ENCODE measurements at places on chromosomes 2 and 18.

- peak; percentile 15 for DNase-seq
These were observed 139.6 kb downstream of the TRABD2A start for GRCh38 chr2:84741182-84741822.

GRCh38 chr2:98849113-98849512 is 86.9 kb downstream of the CRACDL start:
- no peak for DNase-seq

GRCh38 chr2:234691214-234691575 is 194.3 kb upstream of the ARL4C start:
- no peak for DNase-seq

- DNase-seq: no peak
These were observed 15.8 kb downstream of the ERLEC1 start for GRCh38 chr2:53802617-53803151.

GRCh38 chr2:127200962-127201361 is 19.1 kb downstream of the CYP27C1 start:
- DNase-seq: no peak

DNA sequence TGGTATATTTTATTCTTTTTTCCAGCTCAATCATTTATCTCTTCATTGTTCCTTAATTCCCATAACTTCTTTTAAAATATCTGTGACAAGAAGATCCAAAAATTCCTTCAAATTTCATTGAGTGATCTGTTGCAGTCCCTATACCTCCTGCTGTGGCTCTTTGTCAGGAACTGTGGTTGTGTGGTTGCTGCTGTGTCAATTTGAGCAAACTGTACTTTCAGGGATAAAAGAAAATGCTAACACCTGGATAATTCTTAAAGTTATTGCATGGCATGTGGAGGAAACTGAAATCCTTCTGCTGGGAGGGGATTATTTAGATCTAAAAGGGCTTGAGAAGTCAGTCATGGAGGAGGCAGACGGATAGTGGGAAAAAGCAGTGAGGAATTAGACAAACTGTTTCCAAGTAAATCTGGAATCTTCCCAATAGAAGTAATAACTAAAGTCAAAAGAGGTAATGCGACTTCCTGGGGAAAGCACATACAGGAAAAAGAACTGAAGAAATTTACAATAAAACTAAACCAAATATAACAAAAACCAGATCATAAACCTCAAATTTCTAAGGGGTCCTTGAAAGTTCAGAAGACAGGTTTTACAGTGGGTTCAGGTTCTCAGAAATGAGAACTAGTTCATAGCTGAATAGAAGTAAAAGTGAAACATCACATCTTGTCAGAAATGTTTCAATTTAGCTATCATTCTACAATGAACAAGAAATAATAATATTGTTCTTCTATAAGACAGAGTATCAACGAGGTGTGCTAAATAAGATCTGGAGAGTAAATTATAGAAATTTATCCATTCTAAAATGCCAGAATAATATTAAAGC is 33.5 kb upstream of the CD226 start:
- DNase-seq: no peak

DNA sequence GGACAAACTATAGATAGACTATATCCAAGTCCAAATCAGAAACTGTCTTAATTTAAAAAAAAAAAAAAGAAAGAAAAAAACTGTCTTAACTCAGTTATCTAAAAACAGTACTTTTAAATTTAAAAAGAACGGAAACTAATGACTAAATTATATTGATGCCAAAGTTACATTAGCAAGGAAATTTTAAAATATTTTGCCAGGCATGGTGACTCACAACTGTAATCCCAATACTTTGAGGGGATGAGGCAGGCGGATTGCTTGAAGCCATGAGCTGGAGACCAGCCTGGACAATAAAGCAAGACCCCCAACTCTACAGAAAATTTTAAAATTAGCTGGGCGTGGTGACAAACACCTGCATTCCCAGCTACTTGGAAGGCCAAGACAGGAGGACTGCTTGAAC is 30.9 kb downstream of the MEMO1 start:
- no peak for DNase-seq

GRCh38 chr2:63819765-63820717 is 21.7 kb upstream of the UGP2 start:
- DNase-seq: no peak

GRCh38 chr2:231373184-231373583 is 22.3 kb upstream of the B3GNT7 start:
- no peak for DNase-seq

DNA sequence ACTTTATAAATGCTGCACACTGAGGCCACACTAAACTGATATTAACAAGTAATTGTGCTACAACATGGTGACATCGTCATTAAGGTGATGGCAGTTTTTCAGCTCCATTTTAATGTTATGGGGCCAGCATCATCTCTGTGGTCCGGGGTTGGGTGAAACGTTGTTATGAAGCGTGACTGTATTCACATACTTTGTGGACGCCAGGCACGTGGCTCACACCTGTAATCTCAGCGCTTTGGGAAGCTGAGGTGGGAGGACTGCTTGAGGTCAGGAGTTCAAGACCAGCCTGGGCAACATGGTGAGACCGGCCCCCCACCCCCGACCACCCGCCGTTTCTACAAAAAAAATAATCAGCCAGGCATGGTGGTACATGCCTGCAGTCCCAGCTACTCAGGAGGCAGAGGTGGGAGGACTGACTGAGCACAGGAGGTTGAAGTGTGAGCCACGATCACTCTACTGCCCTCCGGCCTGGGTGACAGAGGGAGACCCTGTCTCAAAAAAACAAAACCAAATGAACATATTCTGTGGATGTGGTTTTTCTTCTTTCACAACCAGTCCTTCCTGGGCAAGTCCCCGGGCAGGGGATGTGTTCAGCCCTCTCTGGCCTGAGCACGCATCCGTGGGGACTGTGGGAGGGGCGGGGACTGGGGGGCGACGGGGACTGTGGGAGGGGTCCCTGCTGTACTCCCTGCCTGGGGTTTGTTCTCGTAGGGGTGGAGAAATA is 12.9 kb upstream of the GAL3ST2 start:
- DNase-seq: no peak

DNA sequence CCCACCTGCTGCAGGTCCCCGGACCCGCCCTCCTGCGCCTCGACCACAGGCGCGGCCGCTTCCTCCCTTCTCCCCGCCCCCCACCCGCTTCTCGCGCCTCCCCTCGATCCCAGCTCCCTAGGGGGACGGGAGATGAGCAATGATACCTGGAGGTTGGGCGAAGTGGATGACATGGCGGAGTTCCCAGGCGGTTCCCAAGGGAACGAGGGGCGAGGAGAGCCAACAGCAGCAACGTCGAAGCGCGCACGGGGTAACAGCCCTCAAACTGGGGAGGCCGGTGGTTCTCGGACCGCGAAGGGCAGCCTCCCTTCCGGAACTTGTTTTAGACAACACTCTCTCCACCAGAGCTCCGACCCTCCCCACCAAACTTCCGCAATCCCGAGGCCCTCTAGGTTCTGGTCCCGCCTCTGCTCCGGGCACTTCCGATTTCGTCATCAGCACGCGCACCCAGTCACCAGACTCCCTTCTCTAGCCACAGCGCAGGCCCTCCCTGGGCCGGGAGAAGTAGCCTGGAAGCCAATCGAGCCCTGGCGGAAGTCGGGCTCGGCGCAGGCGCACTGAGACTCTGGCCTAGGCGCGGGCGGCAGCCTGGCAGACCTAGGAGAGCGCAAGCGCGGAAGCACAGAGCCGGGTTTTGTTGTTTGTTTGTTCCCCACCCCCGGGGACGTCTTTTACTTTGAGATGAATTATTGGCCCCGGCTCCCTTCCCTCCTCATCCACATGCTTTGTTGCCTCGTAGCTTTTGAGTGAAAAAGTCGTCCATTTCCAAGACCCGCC is at the start of gene VPS4B:
Gene VPS4B, minus strand, starts transcription at position 390 of the 777 bp plus-strand sequence. Its CDS starts 217 bp downstream, at position 173.
- DNase-seq: peak; percentile 96

DNA sequence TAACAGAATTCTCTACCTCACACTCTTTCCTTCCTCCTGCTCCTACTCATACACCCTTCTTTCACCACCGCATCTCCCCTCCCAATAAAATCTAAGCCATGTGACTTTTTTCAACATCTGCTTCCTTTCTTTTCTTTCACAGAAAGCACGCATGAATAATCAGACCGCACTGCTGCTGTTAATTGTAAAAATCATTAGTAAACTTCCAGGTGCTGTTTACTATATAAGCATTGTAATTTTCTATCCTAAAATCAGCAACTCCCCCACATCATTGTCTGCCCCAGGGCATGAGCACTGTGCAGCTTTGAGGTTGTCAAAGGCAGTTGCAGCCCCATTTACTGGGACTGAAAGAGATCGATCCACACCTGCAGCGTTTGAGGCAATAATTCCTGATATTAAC is 782.6 kb upstream of the ID2 start:
- DNase-seq: no peak

DNA sequence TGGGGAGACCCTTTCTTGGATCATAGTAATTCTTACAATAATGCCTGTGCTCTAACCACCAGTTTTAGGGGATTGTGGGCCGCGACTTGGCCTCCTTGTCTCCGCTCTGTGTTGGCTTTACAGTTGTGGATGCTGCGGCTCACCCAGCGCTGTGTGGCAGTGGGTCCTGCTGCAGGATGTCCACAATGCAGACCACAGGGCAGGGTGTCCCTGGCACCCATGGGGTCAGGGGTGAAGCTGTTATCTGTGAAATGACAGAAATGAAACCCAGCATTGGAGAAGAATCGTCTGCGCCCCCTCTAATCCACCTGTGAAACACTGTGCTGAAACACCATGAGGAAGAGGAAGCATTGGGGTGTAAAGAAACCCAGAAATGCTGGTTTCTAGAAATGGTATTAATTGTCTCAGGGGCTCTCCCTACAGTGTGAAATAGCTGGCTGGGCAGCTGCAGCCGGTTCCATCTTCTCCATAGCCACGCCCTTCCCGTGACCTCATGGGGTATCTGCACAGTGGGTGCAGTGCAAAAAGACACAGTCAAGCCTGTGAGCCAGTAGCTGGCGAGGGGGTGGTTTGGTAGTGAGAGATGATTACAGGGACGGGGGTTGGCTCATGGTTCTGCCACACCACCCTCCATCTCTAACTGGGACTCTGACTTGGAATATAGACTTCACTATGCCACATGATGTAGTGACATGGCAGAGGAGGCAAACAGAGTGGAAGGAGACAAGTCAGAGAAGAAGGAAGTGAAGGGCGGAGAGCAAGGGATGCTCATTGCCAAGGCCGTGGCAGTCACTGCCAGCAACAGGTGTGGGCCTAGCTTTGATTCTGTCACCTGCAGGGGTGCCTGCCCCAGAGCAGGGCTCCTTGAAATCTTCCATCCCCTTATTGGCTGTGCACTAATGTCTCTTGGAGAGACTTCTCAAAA is 16.2 kb downstream of the INPP4A start:
- DNase-seq: peak; percentile 16

DNA sequence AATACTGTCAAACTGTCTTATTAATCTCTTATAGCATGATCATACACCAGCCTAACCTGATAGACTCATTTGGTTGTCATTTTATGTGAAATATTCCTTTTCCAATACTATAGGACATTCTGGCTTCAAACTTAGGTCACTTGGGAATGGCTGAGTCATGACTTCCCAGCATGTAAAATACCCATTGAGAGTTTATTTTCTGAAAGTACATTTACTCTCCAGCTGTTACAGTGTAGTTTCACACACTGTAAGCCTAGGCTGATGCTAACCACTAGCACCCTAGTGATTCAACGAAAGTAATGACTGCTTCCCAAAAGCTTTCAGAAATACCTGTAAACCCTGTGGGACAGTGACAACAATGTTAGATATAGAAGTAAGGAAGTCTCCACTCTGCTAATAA is 93.8 kb downstream of the FIGN start:
- no peak for DNase-seq

DNA sequence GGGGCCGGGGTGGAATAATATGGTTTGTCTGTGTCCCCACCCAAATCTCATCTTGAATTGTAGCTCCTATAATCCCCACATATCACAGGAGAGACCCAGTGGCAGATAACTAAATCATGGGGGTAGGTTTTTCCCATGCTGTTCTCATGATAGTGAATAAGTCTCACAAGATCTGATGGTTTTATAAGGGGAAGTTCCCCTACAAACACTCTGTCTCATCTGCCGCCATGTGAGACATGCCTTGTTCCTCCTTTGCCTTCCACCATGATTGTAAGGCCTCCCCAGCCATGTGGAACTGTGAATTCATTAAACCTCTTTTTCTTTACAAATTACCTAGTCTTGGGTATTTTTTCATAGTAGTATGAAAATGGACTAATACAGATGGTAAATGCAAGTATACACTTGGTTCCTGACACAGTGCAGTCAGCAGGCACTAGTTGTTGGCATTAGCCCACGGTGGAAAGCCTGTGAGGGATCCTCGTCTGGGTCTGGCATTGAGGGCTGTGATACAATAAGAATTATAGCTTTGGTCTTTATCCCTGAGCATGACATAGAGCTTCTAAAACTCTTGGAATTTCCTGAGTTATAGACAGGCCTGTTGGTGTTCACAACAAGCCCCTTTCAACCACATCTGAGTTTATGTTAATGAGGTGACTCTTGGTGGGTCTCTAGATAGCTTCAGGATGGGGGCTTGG is 135.8 kb downstream of the CABLES1 start:
- DNase-seq: no peak

DNA sequence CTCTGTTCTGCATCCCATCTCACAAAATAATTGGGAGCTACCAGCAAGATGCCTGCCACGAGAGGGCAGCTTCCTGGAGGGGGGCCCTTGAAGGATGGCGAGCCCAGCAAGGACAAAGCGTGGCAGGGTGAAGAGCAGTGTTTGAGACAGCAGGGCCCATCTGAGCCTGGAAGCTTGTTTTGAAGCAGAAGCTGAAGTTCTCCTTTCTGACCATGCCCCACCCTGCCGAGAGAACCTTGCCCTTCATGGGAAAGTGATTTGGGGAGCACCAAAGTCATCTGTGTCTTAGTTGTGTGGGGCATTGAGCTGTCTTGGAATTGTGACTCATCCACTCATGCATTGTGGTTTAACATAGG is 216.3 kb downstream of the BCL11A start:
- DNase-seq: no peak

DNA sequence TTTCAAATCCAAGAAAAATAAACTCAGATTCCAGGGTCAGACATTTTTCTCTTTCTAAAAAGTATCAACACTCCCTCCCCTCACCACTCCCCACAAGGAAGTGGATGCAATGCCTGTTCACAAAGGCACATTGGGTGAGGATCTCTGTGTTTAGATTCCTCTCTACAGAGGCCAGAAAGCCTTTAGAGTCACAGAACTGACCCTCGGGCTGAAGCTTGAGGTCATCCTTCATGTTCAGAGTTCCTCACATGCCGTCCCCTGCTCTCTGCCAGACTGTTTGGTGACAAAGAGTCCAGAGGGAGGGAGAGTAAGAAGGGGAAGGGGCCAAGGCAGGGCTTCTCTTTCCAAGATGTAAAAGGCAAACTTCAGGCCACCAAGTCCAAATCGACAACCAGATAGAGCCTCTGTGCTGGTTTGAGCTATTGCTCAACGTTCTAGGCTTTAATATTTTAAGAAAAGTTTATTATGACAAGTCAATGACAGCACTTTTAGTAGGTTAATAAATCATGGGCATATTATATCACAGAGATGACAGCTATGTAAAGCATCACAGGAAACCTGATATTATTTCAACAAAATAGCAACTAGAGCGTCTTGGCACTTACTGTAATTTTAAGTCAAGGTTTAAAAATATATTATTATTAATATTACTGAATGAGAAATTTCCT is 269.4 kb downstream of the ETAA1 start:
- DNase-seq: no peak

- DNase-seq: no peak
These were observed at the start of gene PTH2R for GRCh38 chr2:208406474-208407451. Gene PTH2R (plus strand): TSS chr2:208406792. CDS start chr2:208407044, 252 bp downstream.

- no peak for DNase-seq
These were observed 619.2 kb upstream of the SETBP1 start for GRCh38 chr18:44061438-44061837.

Data from activated naive CD4-positive, alpha-beta T cell (primary cell).